NCI-H2081 (cell line): ENCODE measurements at places on chromosomes 16 and 17.

DNA sequence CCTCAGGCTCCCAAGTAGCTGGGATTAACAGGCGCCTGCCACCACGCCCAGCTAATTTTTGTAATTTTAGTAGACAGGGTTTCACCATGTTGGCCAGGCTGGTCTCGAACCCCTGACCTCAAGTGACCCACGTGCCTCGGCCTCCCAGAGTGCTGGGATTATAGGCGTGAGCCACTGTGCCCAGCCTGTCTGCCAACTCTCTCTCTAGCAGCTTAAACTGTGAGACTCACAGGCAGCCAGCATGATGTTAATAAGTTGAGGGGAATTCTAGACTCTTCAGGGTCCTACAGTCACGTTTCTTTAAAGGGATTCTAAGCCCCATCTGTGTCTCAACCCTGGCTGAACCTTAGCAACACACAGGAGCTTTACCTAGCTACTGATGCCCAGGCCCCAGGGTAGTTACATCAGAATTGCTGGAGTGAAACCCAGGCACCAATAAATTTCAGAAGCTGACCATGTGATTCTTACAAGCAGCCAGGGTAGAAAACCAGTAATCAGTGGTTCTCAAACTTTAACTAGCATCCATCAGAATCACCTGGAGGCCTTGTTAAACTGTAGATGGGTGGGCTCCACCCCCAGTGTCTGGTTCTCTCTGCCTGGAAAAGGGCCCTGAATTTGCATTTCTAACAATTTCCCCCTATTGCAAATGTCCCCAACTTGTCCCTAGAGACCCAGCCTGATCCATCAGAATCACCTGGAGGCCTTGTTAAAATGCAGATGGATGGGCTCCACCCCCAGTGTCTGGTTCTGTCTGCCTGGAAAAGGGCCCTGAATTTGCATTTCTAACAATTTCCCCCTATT, 30.7 kb downstream of the GPRC5B start:
- DNase-seq = peak; percentile 8

- DNase-seq = no peak
These were observed 107.9 kb downstream of the SMG6 start for GRCh38 chr17:2195729-2196128.

DNA sequence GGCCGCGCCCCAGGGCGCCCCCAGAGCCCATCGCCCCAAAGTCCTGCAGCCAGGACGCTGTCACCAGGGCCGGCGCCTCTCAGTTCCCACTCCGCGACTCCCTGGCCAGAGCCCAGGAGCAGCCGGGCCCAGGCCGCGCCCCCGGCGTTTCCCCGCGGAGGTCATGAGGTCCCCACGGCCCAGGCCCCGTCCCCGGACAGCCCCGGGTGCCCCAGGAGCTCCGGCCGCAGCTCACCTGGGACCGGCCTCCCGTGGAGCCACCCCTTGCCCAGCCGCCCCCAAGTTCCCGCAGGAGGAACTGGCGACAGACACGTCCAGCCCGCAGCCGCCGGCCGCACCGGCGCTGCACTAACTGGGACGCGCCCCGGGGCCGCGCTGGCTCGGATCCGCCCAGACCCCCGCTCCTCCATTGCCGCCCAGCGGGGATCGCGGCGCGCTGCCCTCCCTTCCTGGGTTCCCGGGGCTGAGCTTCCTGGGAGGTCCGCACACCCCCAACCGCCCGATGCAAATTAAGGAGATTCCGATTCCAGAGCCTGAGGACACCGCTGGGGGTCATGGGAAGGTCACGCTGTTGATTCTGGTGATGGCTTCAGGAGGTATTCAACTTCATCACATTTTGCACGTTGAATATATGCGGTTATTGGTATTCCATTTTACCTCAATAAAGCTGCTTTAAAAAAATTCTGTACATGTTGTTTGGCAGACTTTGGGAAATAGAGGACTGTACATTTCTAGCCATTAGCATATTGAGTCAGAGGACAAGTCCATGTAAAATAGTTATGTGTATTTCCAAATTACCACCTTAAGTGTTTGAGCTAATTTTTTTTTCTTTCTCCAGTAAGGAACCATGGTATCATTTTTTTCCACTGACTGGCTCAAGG, 9.9 kb downstream of the AHSP start:
- DNase-seq = no peak

DNA sequence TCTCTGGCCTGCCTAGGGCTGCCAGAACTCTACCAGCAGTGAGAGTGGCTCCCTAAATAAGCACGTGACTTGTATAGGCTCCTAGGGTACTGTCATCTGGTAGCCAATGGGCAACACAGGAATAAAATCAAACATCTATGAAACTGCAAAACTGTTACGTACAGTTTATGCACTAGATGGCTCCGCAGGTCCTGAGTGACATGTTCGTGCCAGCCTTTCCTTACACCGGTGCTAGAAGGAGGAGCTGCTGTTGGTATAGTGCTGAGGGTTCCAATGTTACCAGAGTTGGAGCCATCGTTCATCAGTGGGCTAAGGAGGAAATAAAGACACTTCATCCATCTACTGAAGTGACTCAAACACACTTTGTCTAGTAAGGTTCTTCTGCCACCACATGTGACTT, 63.2 kb upstream of the TRAP1 start:
- DNase-seq = peak; percentile 46

DNA sequence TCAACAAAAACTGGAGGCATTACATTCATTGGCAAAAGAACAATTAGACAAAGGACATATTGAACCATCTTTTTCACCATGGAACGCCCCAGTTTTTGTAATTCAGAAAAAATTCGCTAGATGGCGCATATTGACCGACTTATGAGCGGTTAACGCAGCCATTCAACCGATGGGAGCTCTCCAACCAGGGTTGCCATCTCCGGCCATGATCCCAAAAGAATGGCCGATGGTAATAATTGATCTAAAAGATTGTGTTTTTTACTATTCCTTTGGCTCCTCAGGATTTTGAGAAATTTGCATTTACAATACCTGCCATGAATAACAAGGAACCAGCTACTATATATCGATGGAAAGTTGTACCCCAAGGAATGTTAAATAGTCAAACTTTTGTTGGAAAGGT, 21.4 kb downstream of the ALOX15B start:
- DNase-seq = peak; percentile 68

- DNase-seq = no peak
These were observed 21.8 kb upstream of the GAN start for GRCh38 chr16:81292936-81293335.

DNA sequence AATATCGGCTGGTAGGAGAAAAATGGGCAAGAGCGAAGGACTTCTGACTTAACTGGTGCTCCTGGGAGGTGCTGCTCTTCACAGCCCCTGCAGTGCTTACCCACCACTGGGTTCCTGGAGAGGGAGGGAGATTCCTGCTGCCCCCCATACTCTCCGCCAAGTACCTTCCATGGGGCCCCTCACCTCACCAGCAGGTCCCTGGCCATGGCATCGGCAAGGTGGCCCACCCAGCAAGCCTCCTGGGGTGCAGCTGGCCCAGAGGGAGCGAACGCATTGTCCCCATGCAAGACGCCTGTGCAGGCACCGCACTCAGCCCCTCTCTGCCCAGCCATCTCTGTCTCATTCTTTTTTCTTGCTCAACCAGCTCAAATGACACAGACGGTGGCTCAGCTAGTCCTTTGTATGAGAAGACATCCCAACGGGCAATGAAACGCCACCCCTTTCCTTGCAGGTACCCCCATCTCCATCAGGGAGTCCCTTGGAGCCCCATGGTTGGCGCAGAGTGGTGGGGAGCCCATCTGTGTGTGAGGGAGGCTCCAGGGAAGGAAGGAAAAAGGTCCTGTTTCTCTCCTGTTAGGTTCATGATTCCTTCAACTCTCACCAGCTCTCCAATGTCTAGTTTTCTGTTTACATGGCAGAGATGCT, 9.6 kb upstream of the ALDH3A1 start:
- DNase-seq = no peak

DNA sequence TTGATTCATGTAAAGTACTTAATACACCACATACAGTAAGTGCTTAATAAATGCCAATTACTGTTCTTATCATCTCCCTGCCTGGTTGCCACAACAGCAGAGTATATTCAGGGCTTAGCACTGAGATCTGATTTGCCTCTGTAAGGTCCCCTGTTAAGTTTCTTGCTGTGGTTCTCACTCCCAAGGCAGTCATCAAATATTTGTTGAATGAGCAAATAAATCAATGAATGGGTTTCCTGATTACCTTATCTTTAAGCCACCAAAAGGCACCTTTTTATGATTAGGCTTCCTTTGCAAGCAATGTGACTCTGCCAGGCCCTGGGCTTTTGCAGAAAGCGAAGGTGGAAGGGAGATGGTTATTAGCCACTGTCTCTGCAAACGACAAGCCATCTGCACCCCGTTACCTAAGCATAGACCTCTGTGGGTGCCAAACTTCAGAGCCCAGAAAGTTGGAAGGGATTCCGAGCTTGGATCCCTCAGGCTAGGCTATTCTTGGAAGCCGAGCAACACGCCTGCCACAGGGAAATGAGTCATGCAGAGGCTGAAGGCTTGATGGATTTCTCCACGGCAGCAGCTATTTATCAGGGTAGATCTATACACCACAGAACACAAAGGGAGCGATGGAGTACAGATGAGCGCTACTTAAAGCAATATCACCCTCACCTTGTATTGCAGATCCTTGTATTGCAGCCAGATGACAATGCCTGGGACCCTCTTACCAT, 102.0 kb downstream of the GRIN2A start:
- DNase-seq = no peak

GRCh38 chr16:31397096-31397660, 4.0 kb downstream of the ITGAD start:
- no peak for DNase-seq

GRCh38 chr17:31250229-31250628, 46.8 kb downstream of the OMG start:
- no peak for DNase-seq

DNA sequence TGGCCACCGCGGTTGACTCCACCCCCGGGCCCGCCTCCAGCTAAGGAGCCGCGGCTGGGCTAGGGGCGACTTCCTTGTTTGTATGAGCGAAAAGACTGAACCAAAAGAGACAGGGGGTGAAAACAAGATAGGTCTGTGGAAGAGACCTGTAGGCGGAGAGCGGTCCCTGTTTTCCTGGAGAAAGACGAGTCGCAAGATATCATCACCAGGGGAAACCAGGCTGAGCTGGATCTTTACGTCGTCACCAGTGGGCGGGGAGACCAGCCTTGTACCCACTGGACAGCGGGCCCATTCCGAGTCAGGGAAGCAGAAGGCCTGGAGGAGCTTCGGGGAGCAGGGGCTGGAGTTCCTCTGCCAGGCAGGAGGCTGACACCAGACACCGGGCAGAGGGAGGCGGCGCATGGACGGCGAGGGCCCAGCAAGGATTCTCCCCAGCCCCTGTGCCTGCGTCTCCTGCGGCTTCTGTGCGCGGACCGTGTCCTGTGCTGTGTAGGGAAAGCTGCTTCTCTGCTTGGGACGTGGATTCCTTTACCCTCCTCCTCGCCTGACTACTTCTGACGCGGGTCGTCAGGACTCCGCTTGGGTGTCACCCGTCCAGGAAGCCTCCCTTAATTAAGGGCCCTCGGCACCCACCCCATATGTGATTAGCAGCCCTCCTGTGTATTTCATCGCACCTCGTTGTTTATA, 10.3 kb upstream of the ARL4D start:
- peak; percentile 91 for DNase-seq

DNA sequence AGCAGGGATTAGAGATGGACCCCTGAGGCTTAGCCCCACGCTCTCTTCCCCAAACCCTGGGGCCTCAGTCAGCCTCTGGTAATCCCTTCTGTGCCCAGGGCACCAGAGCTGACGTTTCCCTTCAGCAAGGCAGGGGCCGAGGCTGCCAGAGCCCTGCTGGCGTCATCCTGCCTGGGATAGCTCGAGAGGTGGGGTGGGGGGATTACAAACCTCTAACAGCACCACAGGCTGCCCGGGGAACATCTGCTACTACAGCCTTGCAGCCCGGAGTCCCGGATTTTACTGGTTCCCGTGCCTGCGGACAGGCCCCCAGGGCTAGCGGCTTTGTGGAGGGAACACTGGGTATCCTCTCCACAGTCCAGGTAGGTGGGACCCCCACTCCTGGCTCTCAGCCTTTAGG, at the start of gene AANAT:
Gene AANAT, plus strand, starts transcription at position 238 of the 400 bp plus-strand sequence. CDS start 1,144 bp downstream, outside the sequence.
- DNase-seq = no peak

GRCh38 chr17:75881678-75882454, 3.5 kb upstream of the TRIM47 start:
- DNase-seq = no peak

- DNase-seq = no peak
These were observed 7.7 kb downstream of the CES1 start for GRCh38 chr16:55825115-55825728.

- DNase-seq = no peak
These were observed 3.3 kb downstream of the HOXB9 start for GRCh38 chr17:48622857-48623256.

- no peak for DNase-seq
These were observed 47.8 kb upstream of the RASL10B start for GRCh38 chr17:35683591-35683990.

DNA sequence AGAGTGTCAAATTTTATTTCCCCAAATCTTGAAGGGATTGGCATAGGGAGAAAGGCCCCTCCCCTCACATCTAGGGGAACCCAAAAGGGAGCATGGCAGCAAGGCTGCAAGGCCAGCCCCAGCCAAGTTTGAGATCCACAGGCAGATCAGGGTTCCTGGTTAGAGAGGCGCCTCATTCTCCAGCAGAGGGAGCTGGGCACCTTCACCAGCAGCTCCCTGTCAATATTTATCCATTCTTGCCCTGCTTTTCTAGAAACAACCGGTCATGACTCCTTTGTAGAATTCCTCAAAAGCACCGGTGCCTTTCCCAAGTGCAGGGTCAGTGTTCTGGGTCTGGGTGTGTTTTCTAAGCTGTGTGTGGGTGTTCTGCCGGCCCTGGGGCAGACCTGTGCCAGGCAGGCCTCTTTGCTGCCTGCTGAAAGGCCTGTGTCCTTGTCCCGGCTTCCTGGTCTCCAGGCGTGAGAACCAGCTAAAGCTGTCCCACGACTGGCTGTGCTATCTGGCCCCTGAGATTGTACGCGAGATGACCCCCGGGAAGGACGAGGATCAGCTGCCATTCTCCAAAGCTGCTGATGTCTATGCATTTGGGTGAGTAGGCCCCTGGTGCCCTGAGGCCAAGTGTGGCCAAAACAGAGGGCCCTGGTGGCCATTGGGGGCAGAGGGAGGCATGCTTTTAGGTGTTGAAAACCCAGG, 21.2 kb upstream of the LGALS9 start:
- no peak for DNase-seq

DNA sequence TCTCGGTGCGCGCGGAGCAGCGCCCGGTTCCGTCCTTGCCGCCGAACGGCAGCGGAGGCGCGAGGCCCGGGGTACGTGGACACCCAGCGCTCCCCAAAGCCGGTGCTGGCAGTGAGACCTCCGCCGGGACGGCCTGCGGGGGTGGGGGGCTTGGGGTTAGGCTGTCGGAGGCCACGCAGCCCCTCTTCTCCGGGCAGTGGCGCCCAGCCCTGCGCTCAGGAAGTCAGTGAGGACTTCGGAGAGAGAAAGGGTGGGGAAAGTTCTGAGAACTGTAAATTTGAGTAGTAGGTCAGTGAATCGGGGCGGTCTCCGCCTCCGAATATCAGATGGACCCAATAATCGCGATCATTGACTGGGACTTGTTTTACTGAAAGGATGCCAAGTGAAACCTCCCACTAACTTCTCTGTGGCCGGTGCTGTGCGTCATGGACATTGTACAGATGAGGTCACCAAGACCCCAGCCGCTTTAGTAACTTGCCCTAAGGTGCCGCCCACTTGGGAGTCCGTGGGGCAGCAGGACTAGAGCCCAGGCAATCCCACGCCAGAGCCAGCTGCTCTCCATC, 468 bp downstream of the IL4R start:
- no peak for DNase-seq
